ENCODE measurements at places on chromosomes 3 and 15. TPM values are rescaled to one million over a fixed set of nuclear protein-coding genes. Genes with fewer than 3 reads are reported as not detected.

Gene SAMD7
- total RNA-seq: not detected

Gene PARP15
- total RNA-seq: 0.39 TPM

Gene CSK
- total RNA-seq: 27.9 TPM

Gene STRA6
- under 0.01 TPM for total RNA-seq

Gene C3orf62
- 3.7 TPM for total RNA-seq

Gene CPOX
- 16.6 TPM for total RNA-seq

DNA sequence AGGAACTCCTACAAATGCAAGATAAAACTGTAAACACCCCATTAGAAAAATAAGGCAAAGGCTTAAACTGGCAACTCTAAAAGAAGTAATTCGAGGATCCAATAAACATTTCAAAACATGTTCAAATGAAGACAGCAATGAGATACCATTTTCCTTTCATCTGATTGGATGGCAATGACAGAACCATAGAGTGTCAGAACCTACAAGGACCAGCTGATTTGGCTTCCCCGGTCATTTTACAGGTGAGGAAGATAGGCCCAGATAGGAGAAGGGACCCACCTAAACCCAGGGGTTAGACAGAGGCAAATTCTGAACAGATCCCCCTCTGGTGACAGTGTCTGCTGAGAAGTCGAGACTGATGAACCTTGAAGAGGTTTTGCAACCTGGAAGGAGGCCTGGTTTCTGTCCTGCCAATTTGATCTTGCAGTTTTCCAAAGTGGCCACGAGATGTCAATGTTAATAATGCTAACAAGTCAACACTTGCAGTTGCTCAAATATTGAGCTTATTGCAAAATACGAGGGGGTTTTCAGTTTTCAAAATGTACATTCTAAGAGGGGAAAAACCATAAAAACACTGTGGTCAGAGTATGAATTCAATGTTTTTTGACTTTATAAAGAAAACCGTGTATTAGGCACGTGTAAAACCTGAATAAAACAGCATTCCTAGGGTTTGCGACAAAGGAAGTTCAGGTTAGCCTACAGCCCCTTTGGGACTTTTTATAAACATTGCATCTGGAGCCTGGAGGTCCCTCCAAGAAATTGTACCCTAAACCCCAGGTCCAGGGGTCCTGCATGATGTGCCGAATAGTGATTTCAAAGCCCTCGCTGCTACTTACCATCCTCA, 21.5 kb downstream of the CFAP161 start:
- peak; percentile 21 for DNase-seq

- DNase-seq: peak; percentile 35
These were observed 1.5 kb downstream of the TMEM44 start for GRCh38 chr3:194631696-194632095.

DNA sequence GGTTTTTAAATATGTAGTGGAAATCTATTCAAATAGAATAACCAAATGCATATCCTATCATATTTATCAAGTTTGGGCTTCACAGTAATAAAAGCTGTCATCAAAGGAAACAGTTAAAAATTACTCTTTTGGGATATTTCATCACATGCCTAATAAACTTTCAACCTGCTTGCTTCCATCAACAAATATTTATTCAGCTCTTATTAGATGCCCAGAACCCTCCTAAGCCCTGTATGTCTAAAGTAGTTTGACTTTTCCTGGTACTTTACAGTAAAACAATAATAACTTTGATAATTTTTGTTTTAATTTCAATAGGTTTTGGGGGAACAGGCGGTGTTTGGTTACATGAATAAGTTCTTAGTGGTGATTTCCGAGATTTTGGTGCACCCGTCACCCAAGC, 37.5 kb upstream of the RARB start:
- DNase-seq: no peak

DNA sequence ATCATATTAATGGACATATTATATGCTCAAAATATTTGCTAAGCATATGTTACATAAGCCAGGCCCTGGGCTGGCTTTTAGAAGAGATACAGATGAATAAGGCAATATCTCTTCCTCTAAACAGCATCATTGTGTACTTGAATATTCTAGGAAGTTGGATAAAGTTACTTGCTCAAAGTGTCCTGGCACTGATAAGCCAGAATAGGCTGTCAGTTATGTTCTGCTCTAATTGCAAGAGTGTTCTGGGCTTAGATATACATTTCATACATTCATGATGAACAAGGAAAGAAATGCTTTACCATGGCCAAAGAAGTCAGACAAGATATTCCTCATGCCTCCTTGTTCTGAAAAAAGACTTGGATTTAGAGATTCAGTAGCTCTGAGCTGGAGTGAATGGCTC, 40.7 kb downstream of the KBTBD12 start:
- no peak for DNase-seq

DNA sequence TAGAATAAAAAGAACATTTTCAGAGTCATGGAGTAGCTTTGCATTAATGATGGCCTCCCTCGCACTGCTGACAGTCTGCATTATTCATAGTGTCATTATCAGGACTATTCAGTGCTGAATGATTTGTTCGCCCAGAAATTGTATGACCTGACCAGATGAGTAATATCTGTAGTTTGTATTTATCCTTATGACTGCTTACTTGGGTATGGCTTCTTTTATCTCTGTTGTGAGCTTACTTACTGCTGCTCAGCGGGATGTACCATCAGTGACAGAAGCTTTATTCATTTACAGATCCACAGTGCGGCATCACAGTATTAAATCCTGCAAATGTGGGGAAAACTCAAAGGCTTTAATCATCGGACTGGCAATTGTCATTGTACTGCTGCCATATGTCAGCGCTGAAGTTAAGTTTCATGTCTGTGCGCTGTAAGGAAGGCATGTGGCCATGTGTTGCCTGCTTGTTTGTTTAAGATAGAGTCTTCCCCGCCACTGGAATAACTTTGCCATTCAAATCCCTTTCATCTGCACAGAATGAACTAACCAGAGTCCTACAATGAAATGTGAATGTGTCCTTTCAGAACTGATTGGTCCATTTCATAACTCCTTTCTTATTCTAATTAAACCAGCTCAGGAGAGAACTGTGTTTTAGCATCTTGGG, 262.2 kb downstream of the CHL1 start:
- DNase-seq: no peak

- peak; percentile 4 for DNase-seq
These were observed 608.4 kb downstream of the CADM2 start for GRCh38 chr3:85567071-85567676.

DNA sequence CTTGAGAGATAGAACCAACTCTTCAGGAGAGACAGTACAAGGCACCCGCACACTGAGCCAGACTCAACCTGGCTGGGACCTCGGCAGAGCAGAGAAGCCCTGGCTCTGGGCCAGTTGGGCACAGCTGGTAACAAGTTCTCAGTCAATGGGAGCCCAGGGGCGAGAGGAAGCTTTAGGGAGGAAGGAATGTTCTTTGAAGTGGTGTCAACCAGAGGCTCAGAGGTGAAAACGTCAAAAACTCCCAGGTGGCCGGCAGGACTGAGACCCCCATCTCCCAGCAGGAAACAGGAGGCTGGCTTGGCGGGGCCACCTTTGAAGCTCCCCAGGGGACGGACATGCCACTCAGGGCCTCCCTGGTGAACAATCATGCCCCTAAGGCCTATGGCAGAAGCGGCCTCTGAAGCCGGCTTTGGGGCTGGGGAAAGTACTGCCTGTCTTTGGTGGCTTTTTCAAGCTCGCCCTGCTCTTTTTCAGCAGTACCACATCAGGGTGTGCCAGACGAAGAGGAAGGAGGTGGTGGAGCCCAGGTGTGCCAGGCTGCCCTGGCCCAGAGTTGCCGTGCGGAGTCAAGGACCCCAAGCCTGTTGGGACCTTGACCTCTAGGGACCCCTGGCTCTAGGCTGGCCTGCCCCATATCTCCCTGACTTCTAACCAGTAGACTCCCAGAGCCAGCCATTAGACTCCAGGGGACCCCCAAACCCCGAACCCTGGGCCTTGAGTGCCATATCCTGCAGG, 16.7 kb upstream of the TBC1D21 start:
- no peak for DNase-seq

DNA sequence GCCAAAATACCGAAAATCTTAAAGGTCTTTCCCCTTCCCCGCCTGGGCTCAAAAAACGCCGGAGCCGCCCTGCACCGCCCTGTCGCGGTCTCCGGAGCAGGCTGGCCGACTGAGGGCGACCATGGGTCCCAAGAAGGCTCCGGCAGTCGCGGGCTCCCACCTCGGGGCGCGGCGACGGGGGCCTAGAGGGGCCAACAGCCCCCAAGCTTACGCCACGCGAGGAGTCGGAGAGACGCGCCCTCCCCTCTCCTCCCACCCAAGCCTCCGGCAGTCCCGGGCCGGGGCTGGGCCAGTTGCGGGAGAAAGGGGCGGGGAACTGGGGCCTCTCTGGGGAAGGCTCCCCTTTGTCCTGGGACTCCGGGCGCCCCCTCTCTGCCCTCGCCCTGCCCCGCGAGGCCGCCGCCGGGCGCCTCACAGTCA, 69.2 kb downstream of the GOLGA8B start:
- peak; percentile 12 for DNase-seq

DNA sequence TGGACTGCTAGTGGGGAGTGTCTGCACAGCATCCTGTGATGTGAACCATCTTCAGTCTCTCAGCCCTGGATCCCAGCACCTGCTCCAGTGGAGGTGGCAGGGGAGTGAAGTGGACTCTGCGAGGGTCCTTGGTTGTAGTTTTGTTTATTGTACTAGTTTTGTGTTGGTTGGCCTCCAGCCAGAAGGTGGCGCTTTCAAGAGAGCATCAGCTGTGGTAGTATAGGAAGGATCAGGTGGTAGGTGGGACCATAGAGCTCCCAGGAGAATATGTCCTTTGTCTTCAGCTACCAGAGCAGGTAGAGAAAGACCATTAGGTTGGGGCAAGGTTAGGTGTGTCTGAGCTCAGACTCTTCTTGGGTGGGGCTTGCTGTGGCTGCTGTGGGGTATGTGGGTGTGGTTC, 20.9 kb downstream of the NEK11 start:
- DNase-seq: no peak

DNA sequence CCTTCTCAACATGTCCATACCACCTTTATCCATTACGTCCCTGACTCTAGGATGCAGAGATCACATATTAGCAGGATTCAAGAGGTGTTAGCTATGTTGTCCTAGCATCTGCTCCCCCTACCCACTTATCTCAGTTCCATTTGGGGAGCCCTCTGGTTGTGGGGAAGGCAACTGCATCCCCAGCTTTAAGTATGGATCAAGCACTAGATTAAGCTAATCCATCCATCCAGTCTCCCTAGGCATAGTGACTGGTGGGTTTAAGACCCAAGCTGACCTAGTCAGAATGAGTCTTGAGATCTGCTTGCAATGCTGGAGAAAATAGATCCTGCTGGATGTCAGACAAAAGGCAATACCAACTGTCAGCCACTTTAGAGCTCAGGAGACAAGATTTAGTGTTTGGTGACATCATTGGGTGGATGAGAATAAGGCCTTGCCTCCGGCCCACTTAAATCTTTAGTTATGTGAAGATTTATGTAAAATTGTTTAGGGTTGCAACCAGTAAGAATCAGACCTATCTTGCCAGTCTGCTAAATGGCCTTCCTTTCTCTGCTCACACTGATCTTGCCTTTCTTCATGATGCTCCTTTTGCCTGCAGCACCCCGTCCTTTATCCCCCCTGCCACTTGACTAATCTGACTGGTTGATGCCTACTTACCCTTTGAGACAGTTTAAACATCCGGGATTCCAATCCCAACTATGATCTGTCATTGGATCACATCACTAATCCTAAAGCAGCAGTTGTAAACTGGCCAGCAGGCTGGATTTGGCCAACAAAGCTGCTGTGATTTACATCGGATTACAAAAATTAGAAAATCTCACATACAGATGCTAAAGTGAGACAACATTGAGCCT, 2.1 kb upstream of the ISY1 start:
- DNase-seq: no peak

- DNase-seq: no peak
These were observed 27.2 kb upstream of the ADAMTS7 start for GRCh38 chr15:78838489-78838888.

- no peak for DNase-seq
These were observed 84.6 kb downstream of the ZBTB20 start for GRCh38 chr3:115062412-115062956.

DNA sequence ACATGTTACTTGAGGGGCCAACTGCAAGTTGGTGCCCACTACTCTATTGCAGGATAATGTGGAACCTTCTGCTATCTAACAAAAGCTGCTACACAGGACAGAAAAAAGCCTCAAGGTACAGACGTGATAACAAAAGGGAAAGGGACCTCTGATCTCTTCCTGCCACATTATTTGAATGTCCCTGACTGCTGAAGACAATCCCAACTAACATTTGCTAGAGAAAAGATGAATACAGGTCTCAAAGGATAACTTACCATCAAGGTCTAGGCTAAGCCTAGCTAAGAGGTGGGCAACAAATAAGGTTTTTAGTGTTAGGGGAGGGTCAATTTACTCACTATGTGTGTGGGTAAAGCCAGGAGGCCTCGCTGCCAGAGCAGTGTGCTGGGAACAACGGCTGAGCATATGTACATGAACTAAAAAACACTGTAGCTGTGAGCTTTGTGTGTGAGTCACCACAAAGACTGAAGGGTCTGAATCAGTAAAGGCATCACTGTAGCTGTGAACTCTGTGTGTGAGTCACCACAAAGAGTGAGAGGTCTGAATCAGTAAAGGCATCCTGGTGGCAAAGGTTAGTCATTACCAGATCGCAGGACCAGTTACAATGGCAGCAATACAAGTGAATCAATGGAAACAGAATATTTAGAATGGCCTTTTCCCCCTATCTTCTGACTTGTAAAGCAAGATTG, 111.7 kb downstream of the LMLN start:
- DNase-seq: peak; percentile 21

GRCh38 chr3:99846477-99847160, 29.0 kb downstream of the CMSS1 start:
- peak; percentile 76 for DNase-seq
